GM10248 (cell line): ENCODE measurements at places on chromosomes 13 and 19.
A peak's percentile ranks its signal among the peaks of the same experiment; 100 is the strongest.

- no peak for DNase-seq
Measured at GRCh38 chr19:6540918-6541689, 10.3 kb downstream of the TNFSF9 start.

DNA sequence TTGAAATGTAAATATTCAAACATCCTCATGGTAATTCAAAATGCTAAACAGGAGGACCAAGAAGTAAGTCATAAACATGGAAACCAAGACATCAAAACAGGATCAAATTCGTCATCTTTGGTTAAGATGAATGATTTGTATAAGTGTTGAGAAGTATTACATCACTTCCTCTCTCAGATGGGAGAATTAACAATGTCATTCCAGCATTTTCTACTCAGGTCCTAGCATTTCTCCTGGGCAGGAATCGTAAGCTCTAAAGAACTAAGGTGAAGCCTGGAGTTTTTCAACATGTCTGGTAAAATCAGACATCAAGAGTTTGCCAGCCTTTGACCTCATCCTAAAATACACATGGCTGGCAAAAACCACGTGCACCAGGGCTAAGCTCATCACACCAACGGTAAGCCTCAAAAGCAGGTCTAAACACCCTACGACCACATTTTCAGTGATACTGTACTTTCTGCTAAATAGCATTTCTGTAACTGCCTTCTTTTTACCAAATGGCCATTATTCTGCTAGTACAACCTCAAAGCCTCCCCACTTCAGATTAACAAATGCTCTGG is 24.8 kb downstream of the RANBP3 start:
- DNase-seq: no peak

- no peak for DNase-seq
Measured at GRCh38 chr13:110421061-110421460, 114.0 kb downstream of the COL4A2 start.

DNA sequence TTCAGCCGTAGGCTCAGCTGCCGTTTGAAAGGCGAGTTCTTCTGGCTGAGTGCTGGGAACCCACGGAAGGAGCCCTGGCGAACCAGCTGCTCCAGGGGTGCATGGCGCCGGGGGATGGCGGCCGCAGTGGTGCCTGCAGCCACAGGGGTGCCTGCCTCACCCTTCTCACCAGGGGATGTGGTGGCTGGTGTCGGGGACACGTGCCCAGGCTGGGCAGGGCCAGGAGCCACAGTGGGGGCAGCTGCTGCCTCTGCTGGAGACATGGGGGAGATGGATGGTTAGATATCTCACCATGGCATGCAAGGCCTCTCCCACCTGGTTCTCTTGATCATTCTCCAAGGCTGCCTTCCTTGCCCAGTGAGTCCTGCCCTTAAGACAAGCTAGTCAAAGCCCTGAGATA is 17.1 kb downstream of the NUMBL start:
- DNase-seq: no peak

DNA sequence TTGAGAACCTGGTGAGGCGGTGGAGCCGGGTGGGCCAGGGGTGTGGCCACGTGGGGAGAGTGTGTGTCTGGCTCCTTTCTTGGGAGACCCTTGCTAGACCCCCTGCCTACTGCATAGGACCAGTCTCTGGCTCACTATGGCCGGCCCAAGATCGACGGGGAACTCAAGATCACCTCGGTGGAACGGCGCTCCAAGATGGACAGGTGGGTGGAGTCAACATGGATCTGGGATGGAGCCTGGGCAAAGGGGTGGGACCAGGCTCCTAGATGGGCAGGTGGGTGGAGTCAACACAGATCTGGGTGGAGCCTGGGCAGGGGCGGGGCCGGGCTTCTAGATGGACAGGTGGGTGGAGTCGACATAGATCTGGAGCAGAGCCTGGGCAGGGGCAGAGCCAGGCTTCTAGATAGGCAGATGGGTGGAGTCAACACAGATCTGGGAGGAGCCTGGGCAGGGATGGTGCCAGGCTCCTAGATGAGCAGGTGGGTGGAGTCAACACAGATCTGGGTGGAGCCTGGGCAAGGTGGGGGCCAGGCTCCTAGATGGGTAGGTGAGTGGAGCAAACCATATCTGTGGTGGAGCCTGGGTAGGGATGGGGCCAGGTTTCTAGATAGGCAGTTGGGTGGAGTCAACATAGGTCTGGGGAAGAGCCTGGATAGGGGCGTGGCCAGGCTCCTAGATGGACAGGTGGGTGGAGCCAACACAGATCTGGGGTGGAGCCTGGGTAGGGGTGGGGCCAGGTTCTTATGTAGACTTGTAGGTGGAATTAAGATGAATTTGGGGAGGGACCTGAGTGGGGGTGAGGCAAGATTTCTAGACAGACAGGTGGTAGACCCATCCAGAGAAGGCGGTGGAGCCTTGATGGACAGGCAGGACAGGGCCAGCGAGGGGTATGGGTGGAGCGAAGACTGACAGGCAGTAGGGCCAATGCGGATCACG is 56.5 kb downstream of the VAV1 start:
- peak; percentile 58 for DNase-seq

DNA sequence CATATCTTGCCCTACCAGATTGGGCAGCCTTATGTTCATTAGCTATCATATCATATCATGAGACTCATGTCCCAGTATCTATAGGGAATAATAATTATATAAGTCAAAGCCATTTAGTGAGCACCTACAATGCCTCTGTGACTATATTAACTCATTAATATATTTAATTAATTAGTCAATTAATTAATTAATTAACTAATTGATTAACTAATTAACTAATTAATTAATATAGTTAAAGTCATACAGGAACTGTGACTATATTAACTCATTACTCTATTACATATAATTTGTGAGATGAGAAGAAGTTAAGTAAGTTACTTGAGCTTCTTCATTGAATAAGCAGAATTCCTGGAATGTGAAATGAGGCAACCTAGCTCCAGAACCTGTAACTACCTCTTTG is 588.3 kb upstream of the SLITRK1 start:
- no peak for DNase-seq

DNA sequence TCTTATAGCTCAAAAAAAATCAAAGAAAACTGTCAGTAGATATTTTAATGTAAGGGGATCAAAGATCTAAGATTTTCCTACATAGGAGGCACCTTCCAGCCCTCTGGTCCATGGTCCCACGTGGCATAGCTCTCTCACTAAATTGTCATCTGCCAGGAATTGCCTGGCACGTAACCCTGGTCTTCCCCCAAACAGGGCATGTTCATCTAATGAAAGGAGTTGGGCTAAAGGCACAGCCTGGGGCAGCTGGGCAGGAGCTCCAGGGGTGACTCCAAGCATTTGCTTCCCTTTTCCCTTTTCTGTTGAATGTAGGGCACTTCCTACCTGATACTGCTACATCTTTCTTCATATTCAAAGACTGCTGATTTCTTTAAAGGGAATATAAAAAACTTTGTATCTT is 148.7 kb downstream of the COL4A1 start:
- DNase-seq: no peak

GRCh38 chr13:76822698-76823267 is 63.4 kb downstream of the KCTD12 start:
- peak; percentile 34 for DNase-seq

GRCh38 chr13:100658363-100658762 is 16.2 kb downstream of the TMTC4 start:
- DNase-seq: no peak

GRCh38 chr13:42821437-42821836 is 40.1 kb downstream of the FAM216B start:
- no peak for DNase-seq

DNA sequence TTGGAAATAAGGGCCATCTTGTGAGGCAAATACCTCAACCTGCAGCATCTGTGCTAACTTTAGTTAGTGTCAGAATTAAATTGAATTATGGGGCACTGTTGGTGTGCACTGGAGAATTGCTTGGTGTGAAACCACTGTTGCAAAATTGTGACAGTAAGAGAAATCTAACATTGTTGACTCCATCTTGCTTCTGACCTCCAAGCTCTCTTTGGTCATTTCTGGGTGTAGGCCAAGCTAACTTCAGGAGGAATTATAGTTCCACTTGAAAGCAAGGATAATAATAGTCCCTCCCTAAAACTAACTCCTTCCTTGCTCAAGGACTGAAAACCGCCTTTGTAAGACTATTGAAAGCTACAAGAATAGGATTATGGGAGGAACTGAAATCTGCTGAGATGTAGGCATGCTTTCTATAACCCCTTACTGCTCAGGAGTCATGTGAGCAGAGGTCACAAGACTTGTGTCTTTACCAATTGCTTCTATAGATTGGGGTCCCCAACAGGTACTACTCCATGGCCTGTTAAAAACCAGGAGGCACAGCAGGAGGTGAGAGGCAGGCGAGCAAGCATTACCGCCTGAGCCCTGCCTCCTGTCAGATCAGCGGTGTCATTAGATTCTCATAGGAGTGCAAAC is 24.9 kb upstream of the GAS6 start:
- DNase-seq: no peak

- DNase-seq: no peak
Measured at GRCh38 chr13:50474088-50474662, 369.3 kb downstream of the DLEU7 start.
